ENCODE measurements at places on chromosomes 2 and 18.
A peak's percentile ranks its signal among the peaks of the same experiment; 100 is the strongest.

GRCh38 chr2:6995391-6996097, 78.3 kb downstream of the RNF144A start:
- no peak for DNase-seq

DNA sequence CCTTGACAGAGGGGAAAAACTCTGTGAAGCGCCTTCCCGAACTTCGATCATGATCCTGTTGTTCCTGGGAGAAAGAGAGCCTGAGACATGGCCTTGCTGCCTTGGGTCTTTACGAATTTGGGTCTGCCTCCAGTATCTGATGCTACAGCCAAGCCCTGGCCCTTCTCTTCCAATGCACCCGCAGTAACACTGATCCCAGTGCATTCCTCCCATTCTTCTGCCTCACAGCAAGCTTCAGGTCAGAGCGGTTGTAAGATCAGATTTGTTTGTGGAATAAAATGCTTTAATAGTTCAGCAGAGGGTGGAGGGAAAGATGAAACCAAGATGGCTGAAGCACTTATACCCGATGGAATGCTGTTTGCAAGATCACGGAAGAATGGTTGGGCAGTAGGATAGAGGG, 196.7 kb upstream of the SIX2 start:
- no peak for DNase-seq

DNA sequence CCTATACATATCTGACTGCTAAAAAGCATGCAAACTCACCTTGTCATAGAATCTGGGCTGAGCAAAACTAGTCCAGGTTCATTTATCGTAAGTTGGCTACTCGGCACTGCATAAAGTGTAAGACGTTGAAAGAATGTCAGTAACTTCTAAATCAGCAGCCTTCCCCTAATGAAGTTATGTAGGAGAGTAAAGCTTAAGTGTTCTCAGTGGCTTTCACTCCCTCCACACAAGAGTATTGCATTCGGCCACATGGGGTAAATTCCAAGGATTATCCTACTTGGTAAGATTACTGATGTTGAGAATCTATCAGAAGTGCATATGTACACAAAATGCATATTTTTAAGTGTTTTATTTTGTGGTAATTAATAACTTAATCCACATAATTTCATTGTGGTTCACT, 130.1 kb downstream of the LCLAT1 start:
- no peak for DNase-seq

DNA sequence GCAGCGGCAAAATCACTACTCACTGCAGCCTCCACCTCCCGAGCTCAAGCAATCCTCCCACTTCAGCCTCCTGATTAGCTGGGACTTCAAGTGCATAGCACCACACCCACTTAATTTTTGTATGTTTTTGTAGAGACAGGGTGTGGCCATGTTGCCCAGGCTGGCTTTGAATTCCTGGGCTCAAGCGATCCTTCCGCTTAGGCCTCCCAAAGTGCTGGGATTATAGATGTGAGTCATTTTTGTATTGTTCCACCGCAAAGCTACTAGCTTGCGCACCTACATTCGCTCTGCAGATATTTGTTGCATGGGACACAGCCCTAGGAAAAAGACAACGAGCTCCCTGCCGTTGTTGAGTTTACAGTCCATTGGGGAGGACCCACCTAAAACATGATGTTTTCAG, 173.5 kb upstream of the AGAP1 start:
- no peak for DNase-seq

DNA sequence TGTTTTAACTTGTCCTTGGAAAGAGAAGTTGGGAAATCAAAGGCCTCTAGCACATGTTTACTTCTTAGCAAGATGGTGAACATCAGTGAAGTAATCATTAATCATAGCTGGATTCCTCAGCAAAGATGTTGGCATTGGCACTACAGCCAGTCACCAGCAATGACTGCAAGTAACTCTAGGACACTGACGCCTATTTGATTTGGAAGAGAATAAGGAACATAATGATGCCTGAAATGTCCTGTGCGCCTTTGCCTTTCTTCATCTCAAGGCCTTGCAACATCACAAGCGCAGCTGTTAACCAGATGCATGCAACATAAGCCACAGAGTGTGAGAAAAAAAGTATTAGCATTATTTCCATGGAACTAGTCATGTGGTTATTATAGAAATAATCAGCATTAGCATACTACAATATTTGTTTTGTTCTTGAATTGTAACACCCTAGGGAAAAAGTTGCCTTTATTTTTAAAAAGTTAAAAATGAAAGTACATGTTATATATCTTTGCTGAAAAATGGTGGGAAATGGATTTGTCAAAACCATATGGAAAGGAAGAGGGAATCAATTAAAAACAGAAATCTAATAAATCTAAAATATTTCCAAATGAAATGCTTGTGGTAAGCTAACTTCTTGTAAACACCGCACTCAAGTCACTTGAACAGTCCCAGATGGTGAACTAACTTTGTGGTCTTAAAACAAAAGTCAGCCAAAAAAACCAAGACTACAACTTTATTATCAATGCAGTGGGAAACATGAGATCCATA, 55.6 kb downstream of the THADA start:
- no peak for DNase-seq

- DNase-seq, result no peak
Observed at GRCh38 chr2:178859730-178860129, 52.5 kb upstream of the TTN start.

DNA sequence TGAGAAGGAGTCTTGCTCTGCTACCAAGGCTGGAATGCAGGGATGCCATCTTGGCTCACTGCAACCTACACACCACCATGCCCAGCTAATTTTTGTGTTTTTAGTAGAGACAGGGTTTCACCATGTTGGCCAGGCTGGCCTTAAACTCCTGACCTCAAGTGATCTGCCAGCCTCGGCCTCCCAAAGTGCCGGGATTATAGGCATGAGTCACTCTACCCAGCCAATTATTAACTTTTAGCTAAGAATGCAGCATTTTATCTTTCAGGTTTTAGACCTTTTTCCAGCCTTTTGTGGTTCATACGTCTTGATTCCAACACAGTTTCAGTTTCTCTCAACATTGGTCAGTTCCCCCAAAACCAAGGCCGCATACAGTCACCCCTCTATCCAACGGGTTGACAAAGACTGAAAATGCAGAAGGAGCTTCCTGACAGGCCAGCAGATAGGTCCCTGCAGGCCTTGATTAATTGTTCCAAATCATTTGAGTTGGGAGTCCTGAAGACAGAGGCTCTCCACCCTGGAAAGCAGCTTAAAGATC, 262.2 kb upstream of the KLHL29 start:
- DNase-seq, result no peak

DNA sequence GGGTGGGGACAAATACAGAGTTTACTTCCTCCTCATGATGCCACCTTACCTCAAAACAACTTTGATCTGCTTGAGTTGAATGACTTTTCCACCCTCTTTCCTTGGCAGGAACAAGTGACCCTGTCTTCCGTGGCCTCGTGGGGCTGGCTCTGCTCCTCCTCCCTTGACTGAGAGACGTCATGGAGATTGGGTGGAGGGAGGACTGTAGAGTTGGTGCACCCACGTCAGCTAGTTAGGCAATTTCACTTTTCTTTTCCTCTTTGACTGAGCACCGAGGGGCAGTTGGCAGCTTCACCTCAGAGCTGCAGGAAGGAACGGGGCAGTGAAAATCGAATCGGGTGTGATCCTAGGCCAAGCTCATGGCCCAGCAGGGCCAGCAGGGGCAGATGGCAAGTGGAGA, at the start of gene SP140:
Gene SP140 (plus strand): TSS at position 251 of the 400 bp plus-strand sequence. CDS start 109 bp downstream, at position 360.
- DNase-seq, result no peak

GRCh38 chr2:138020432-138020831, 56.2 kb downstream of the HNMT start:
- no peak for DNase-seq

DNA sequence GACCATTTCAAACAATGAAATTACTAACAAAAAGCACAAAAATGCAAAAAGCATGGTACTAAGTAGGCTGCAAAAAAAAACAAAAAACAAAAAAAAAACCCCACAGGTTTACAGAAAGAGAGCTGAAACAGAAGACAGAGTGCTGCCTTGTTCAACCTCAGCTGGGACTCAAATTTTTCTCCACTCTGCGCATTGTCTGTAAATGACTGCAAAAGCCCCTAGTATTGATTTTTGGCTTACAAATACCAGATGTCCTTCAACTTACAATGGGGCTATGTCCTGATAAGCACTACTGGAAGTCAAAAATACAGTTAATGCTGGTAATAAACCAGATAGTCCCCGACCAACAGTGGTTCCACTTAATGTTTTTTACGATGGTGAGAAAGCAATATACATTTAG, 42.2 kb downstream of the UBE2E3 start:
- no peak for DNase-seq

- DNase-seq, result no peak
Observed at GRCh38 chr2:240986787-240987411, 11.5 kb upstream of the SNED1 start.

GRCh38 chr2:36433311-36434217, 78.0 kb downstream of the CRIM1 start:
- peak; percentile 14 for DNase-seq

- DNase-seq, result no peak
Observed at GRCh38 chr2:88575051-88575450, 52.2 kb downstream of the EIF2AK3 start.

All from LoVo (cell line).